ENCODE measurements at places on chromosomes 3 and 15.

DNA sequence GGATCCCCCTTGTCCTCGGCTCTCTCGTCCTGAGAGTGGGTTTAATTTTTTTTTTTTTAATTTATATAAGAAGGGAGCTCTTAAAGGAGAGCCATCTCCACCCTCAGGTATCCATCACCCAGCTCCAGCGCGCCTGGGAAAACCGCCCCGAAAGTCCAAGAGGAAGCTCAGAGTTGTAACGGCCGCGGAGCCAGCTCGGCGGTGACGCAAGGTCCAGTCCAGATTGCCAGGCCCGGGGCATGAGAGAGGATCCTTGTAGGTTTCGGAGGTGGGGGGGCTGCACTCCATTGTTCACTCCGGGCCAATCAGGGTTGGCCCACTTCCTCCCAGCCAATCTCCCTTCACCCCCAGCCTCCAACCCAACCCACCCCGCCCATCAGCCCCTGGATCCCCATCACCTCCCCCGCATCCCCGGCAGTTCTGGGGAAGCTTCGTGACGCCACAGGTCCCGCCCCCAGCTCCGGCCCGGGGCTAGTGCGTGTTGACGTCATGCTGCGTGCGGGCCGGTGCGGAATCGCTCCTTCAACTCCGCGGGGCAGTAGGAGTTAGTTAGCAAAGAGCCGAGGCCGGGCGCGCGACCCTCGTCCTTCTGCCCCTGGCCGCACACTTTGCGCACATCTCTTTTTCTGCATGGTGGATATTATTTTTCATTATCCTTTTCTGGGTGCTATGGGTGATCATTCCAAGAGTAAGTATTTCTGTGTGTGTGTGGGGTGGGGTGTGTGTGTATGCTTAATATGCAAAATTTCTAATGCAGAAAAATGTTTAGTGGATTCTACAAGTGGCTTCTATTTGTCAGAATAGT, at the start of gene ISL2:
ISL2 (plus strand) TSS at position 520 of the 805 bp plus-strand sequence; CDS start at position 631, 111 bp downstream.
- peak; percentile 37 for DNase-seq

DNA sequence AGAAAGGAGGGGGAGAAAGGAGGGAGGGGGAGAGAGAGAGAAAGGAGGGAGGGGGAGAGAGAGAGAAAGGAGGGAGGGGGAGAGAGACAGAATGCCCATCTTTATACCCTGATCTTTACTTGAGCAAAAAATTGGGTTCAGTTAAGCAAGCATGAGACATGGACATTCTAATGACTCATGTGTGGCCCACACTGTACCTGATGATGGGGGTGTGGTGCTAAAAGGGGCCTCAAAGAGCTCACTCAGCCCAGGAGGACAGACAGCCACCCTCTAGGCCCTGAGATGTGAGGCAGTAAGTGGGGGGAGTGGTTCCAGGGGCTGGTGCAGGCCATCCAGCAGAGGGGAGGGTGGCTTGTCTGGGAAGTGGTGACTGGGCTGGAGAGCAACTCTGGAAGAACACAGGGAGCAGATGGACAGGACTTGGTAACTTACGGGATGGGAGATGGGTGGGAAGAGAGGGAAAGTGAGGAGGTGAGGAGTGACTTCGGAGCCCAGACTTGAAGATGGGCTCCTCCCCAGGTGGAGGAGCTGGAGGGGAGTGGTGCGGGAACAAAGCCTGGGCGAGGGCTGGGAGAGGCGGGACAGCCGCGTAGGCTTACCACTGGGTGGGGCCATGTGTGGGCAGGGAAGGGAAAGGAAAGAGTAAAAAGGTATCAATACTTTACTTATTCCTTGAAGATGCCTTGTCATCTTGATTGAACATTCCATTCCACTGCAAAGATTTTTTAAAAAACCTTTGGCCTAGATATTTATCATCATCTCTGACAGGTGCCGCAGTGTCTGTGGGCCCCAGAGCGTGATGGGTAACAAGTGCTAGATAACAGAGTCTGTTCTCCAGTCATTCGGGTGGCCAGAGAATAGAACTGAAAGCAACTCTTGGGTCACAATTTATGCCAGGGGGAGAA, 32.3 kb downstream of the TSPAN3 start:
- DNase-seq, result no peak

- DNase-seq, result no peak
Observed at GRCh38 chr3:45858809-45859543, 17.1 kb upstream of the LZTFL1 start.

- DNase-seq, result no peak
Observed at GRCh38 chr3:100719136-100719535, 9.8 kb downstream of the TFG start.

DNA sequence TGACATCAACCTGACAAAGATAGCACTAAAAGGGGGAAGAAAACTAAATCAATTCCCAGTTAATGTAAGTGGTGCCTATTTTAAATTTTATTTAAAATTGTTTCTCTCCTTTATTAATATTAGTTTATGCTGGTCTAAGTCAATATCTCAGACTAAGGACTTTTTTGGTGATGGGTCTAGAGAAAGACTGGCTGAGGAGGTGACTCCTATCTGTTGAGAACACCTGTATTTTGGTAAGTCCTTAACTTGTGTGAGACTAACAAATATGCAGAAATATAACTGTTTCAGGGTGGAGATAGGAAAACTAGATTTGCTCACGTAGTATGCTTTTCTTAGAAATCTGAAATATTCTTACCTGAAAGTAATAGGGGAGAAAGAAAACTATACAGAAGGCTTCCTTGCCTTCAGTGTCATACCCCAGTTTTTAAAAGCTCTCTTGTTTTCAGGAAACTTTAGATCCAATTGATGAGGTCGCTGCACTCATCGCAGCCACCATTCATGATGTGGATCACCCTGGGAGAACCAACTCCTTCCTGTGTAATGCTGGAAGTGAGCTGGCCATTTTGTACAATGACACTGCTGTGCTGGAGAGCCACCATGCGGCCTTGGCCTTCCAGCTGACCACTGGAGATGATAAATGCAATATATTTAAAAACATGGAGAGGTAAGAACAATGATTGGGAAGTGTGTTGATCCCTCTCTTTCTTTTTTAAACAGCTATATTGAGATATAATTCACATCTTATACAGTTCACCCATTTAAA, 138.9 kb downstream of the PDE8A start:
- no peak for DNase-seq

GRCh38 chr3:54356261-54357045, 234.1 kb downstream of the CACNA2D3 start:
- no peak for DNase-seq

DNA sequence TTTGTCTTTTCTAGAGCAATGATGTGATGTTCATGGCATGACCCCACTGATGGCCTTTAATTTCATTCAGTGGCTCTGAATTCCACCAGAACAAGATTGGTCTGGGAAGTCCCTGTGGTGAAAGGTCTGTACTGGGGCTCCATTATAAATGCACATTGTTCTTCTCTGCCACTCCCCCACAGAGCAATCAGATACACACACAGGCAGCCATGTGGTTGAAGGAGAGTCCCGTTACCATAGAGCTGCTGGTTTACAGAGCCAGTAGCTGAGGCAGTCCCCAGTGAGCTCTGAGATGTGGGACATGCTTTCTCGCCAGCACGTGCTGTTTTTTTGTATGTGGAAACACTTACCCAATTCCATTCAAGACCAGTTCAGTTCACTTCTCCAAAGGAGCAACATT, 172.7 kb upstream of the TRIM42 start:
- no peak for DNase-seq

DNA sequence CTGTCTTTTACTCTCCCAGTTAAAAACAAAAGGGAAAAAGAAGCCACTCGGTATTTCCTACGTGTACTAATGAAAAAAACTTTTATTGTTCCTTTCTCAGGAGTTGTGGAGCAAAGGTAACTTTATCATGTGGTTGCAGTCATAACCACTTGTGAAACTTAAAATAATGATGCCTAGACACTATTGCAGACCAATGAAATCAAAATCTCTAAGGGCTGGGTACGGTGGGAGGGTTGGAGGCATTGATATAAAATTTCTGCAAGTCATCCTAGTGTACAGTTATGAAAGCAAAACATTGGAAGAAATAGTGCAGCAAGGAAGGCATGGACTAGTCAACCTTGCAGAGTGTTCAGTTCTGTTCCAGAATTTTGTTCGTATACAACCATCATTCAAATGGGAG, 808.8 kb downstream of the TUSC7 start:
- DNase-seq, result no peak

- DNase-seq, result no peak
Observed at GRCh38 chr3:82960379-82960778, 1198.9 kb upstream of the GBE1 start.

GRCh38 chr3:27503526-27503925, 19.3 kb upstream of the SLC4A7 start:
- DNase-seq, result no peak

DNA sequence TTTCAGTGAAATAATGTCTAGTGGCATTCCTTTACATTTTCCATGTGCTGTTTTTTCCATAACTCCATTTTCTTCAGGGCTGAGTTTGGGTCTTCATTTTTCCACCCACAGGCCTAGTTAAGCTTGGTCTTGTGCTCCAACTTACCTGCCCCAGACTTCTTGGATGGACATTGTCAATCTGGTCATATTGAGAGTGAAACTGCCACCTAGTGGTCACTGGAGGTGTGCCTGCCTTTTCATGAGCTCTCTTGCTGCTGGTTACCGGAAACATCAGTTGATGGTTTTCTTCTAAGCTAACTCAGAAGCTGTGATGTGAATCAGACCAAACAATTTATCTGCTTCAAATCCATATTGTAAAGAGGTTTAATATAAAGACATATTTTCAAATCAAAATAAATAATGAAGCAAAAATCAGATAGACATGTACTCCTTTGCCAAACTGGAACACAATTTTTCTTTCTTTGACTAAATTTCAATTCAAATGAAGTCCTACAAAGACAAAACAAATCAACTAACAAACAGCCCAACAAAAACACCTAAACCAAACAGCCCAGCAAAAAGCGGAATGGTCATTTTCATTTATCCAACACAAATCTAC, 135.1 kb upstream of the RASGRP1 start:
- peak; percentile 63 for DNase-seq

DNA sequence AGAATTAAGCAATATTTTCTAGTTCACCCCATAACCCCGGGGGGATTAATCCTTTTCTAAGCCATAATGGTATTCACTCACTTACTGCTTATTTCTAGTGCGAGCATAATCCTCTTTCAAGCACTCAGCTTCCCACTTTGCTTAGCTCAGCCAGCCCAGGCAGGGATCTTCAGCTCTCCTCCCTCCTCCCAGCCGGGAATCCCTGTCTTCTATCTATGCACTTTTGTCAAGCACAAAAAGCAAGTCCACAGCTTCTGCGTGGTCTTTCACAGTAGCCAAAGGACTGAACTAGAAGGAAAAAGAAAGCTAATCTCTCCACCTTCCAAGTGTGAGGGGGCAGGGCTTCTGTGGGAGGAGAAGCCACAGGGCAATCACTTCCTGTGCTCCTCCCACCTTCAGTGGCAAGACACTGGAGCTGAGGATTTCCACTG, 62.8 kb downstream of the PEX5L start:
- DNase-seq, result no peak

DNA sequence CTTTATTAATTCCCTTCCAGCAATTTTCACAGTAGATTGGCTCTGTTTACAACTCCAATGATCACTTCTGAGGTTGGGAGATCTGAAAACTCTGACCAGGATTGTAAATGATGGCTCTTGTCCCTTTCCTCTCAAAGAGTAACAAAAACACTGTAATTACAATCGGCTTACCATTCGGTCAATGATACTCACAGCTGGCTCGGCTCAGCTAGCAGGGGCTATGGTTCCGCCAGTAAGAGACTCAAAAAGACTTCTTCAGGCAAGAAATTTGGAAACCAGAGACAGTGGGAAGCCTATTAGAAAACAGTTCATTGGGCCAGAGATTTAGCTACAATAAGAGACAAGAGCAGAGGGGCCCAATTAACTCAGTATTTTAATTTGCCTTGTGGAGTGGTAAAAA, 96.6 kb downstream of the LRRC3B start:
- no peak for DNase-seq

- no peak for DNase-seq
Observed at GRCh38 chr3:157500232-157500631, 3.0 kb downstream of the VEPH1 start.

Measured in pancreas (tissue), 10 donors.